ENCODE measurements at places on chromosomes 11 and 22. TPM values are rescaled to one million over a fixed set of nuclear protein-coding genes. Genes with fewer than 3 reads are reported as not detected.

RBFOX2 gene
- total RNA-seq = 3.0 TPM

SLC25A17 gene
- 10.0 TPM for total RNA-seq

OR8D1 gene
- total RNA-seq = not detected

PRG3 gene
- not detected for total RNA-seq

CD3G gene
- 7.6 TPM for total RNA-seq

IL18 gene
- total RNA-seq = 13.8 TPM

FERMT3 gene
- 196 TPM for total RNA-seq

SLC22A6 gene
- total RNA-seq = not detected

DNA sequence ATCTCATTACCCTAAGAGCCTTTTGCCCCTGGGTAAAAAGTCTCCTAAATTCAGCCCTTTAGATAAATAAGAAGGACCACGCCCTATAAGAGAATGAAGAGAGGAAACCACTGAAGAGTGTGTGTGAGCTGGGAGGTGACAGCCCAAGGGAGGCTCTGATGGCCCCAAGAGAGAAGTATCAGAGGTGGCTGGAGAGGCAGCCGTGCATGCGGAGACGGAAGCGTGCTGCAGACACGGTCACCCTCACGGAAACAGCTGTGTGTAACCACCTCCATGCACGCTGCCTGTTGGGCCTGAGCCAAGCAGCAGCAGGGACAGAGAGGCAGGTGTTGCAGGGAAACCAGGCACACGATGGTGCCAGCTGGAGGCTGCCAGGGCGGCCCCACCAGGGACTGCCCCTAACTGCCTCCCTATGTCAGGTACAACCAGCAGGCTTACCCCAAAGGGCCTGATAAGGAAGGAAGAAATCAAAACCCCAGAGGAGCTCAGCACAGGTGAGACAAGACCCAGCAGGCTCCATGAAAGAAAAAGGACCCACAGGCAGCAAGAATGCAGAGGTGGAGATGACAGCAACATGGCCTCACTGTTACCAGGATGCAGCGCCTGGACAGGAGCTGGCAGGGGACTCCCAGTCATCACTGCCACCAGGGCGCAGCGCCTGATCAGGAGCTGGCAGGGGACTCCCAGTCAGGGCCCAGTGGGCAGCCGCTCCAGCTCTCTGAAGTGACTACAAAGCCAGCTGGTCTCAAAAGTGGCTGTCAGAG is 7.8 kb downstream of the LARGE2 start:
- H3K27ac ChIP-seq = peak overlapping the region; percentile 86
- no peak for DNase-seq
- peak overlapping the region; percentile 31 for H3K4me3 ChIP-seq
- H3K4me1 ChIP-seq = peaks cover 72% of the 10 kb centered on the region

GRCh38 chr11:107675902-107676301 is 36.0 kb downstream of the SLN start:
- no peak overlapping the region for H3K27ac ChIP-seq
- no peak for DNase-seq
- H3K36me3 ChIP-seq = no peaks in the 10 kb centered on the region
- no peaks in the 10 kb centered on the region for H3K27me3 ChIP-seq
- no peak overlapping the region for H3K4me3 ChIP-seq

- H3K27me3 ChIP-seq = no peaks in the 10 kb centered on the region
- H3K4me3 ChIP-seq = no peak overlapping the region
- no peak for DNase-seq
- no peak overlapping the region for H3K27ac ChIP-seq
Observed at GRCh38 chr22:32378707-32379272, 21.1 kb downstream of the RFPL3 start.

GRCh38 chr11:46896719-46897406 is 21.5 kb downstream of the LRP4 start:
- no peaks in the 10 kb centered on the region for H3K4me1 ChIP-seq
- H3K27ac ChIP-seq = no peak overlapping the region
- H3K36me3 ChIP-seq = no peaks in the 10 kb centered on the region
- DNase-seq = peak; percentile 34
- no peaks in the 10 kb centered on the region for H3K27me3 ChIP-seq

DNA sequence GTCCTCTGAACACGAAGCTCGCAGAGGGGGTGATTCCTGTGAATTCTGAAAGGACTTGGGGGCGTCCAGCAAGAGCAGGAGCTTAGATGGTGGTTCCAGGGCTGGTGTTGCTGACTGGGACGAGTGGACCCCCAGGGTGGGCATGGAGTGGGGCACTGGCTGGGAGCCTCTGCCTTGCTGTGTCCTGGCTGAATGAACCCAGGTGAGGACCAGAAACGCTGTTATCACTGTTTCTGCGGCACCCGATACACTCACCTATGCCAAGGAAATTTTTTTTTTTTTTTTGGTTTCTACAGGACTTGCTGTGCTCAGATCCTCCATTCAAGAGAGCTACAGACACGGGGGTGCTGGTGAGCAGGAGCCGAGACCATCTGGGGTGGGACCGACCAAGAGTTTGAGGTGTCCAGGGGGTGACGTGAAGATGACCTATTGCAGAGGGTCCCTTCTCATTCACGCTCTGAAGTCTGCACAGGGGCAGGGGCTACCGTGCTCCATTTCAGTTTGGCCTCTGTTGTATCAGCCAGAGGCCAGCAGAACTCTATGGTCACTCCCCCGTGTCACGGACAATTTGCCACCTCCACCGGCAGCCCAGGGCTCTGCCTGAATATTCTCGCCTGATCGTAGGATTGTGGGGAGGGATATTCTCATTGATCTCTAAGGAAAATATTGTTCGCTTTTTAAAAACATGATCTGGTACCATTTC is 3.6 kb downstream of the SMIM38 start:
- no peak overlapping the region for H3K4me3 ChIP-seq
- no peak for DNase-seq
- H3K36me3 ChIP-seq = no peaks in the 10 kb centered on the region
- H3K27ac ChIP-seq = no peak overlapping the region
- H3K4me1 ChIP-seq = no peaks in the 10 kb centered on the region
- peaks cover 2% of the 10 kb centered on the region for H3K27me3 ChIP-seq

- DNase-seq = no peak
- H3K4me1 ChIP-seq = peaks cover 51% of the 10 kb centered on the region
- H3K36me3 ChIP-seq = peaks cover 4% of the 10 kb centered on the region
- H3K27ac ChIP-seq = no peak overlapping the region
Observed at GRCh38 chr22:17114898-17115235, 6.3 kb downstream of the TMEM121B start.

GRCh38 chr11:62976109-62976508 is 8.7 kb downstream of the SLC22A6 start:
- no peaks in the 10 kb centered on the region for H3K4me1 ChIP-seq
- no peaks in the 10 kb centered on the region for H3K36me3 ChIP-seq
- DNase-seq = no peak
- no peaks in the 10 kb centered on the region for H3K27me3 ChIP-seq
- no peak overlapping the region for H3K27ac ChIP-seq

GRCh38 chr22:45870011-45870410 is 107.0 kb downstream of the WNT7B start:
- no peaks in the 10 kb centered on the region for H3K36me3 ChIP-seq
- H3K4me3 ChIP-seq = no peak overlapping the region
- H3K27me3 ChIP-seq = peaks cover 17% of the 10 kb centered on the region
- no peak for DNase-seq
- no peaks in the 10 kb centered on the region for H3K4me1 ChIP-seq

DNA sequence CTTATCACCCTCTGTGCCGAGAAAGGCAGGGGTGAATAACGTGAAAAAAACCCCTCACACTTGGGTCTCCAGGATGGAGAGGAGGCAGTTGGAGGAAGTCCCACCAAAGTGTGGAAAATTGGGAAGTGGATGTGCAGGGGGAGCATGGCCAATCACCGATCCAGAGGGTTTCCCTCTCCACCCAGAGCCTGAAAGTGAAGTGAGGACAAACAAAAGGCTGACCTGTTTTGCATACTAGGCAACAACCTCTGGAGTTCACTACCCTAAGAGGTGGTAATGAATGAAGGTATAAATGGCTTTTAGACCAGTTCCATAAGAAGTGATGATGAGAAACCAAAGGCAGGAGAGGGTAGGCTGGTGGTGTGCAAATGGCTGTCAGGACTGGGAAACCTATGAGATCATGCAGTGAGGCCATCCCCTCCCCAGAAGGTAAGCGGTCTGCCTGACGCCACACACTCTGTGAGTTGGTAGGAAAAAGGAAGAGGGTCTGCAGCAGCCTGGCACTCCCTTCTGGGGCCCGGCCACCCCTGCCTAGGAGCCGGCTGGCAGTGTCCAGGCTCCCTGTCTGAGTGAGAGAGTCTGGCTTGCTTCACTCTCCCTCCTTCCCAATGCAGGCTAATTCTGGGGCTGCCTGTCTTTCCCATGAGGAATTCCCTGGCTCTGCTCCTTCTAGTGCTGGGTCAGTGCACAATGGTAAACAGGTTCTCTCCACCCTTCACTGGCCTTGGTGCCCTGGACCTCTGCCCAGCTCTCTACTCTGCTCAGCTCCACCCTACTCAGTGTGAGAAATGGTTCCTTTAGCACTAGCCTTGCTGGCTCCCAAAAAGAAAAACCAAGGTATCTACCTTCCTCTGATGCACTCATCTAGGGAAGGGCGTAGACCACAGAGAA is 15.6 kb downstream of the TBC1D10A start:
- H3K27me3 ChIP-seq = no peaks in the 10 kb centered on the region
- peaks cover 96% of the 10 kb centered on the region for H3K4me1 ChIP-seq
- DNase-seq = no peak
- no peak overlapping the region for H3K4me3 ChIP-seq
- H3K27ac ChIP-seq = peak overlapping the region; percentile 30

- H3K36me3 ChIP-seq = no peaks in the 10 kb centered on the region
- H3K4me1 ChIP-seq = no peaks in the 10 kb centered on the region
- no peak overlapping the region for H3K27ac ChIP-seq
- no peak overlapping the region for H3K4me3 ChIP-seq
- peaks cover 3% of the 10 kb centered on the region for H3K27me3 ChIP-seq
- no peak for DNase-seq
Observed at GRCh38 chr22:48576333-48577013, 1251.2 kb downstream of the BRD1 start.

GRCh38 chr22:30883586-30884145 is 84.9 kb downstream of the MORC2 start:
- no peaks in the 10 kb centered on the region for H3K4me1 ChIP-seq
- DNase-seq = no peak
- no peaks in the 10 kb centered on the region for H3K36me3 ChIP-seq
- no peaks in the 10 kb centered on the region for H3K27me3 ChIP-seq
- H3K27ac ChIP-seq = no peak overlapping the region
- no peak overlapping the region for H3K4me3 ChIP-seq

GRCh38 chr11:64378335-64378880 is 19.4 kb downstream of the RPS6KA4 start:
- no peak overlapping the region for H3K27ac ChIP-seq
- H3K36me3 ChIP-seq = no peaks in the 10 kb centered on the region
- H3K4me3 ChIP-seq = no peak overlapping the region
- DNase-seq = no peak

DNA sequence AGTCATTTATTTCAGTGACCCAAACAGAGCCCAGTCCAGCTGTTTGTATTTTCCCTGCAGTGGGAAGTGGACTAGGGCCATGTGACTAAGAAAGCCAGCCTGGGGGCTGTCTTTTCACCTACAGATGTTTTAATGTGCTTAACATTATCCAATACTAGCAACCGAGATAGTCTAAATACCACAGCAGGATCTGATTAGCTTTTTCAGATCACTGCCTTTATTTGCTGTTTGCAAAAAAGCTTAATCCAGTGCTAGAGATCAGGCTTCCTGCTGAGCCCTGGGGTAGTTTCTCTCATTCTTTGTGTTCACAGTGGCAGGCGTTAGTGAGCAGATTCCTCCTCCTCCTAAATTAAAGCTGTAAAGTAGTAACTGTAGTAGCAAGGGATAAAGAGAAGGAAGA is 35.0 kb downstream of the ZC3H12C start:
- no peaks in the 10 kb centered on the region for H3K4me1 ChIP-seq
- no peaks in the 10 kb centered on the region for H3K36me3 ChIP-seq
- H3K27me3 ChIP-seq = no peaks in the 10 kb centered on the region
- no peak for DNase-seq

DNA sequence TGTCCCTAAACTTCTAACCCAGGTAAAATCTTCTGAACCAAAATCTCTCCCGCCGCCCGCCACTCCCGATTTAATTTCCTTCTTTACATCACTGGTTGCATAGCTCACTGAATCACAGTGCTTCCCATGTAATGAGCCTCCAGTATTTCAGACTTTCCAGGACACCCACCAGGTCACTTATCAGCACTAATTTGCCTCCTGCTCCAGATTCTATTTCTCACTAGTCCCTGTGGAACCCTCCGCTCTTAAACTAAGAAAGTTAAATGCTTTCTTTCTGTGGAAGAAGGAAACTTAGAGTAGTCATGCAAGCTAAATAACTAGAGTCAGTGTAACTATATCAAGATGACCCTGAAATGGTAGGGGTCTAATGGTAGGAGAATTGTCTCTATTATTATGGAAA is 106.6 kb upstream of the OPCML start:
- no peaks in the 10 kb centered on the region for H3K4me1 ChIP-seq
- no peaks in the 10 kb centered on the region for H3K36me3 ChIP-seq
- no peak overlapping the region for H3K27ac ChIP-seq
- H3K4me3 ChIP-seq = no peak overlapping the region
- no peak for DNase-seq

DNA sequence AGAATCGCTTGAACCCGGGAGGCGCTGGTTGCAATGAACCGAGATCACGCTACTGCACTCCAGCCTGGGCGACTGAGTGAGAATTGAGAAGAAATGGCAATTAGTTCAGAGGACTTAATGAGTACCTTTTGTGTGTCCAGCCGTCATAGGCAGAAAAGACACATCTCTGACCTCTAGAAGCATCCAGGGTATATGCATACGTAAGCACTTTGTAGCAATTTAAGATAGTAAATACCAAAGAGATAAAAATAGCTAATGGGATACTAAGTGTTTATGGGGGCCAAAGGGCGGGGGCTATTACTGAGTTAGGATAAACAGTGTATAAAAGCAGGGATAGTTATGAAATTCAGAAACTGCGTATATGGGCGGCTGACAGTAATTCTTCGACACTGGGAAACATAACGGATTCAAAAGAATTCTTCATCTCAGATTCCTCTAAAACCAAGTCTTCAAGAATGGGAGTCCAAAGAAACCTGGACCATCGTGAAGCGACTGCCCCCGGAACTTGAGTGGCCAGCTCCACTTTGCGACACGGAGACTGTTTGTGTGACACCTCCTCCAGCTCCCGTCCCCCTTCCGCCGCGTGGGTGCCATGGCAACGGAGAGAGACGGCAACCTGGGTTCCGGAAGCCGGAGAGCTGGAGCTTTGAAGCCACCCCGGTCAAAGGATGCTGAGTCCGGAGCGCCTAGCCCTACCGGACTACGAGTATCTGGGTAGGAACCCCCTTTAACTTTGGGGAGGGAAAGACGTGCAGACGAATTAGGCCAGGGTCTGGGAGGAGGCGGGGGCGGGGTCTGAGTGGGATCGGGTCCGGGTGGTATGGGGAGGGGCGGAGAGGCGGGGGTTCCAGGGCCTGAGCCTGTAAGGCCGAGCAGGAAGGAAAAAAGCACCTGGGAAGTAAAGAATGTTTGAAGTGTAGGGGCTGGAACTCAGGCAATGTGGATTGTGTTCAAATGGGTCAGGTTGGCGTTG is at the start of gene CSTPP1:
TSS of gene CSTPP1 (plus strand) at position 624 of the 973 bp plus-strand sequence. CDS start at position 669, 45 bp downstream.
- H3K4me3 ChIP-seq = peak within 1 kb of the TSS; percentile 62
- peak; percentile 88 for DNase-seq
- peaks cover 2% of the 10 kb centered on the region for H3K27me3 ChIP-seq

- no peaks in the 10 kb centered on the region for H3K27me3 ChIP-seq
- H3K27ac ChIP-seq = no peak overlapping the region
Observed at GRCh38 chr22:44914026-44914721, 95.6 kb downstream of the PHF21B start.

- no peak overlapping the region for H3K27ac ChIP-seq
- H3K36me3 ChIP-seq = no peaks in the 10 kb centered on the region
- no peaks in the 10 kb centered on the region for H3K4me1 ChIP-seq
- no peak for DNase-seq
- no peak overlapping the region for H3K4me3 ChIP-seq
Observed at GRCh38 chr11:7882860-7883259, 48.2 kb downstream of the OR10A6 start.

Measured in natural killer cell (primary cell).